ENCODE measurements at places on chromosomes 4 and X.
A peak's percentile ranks its signal among the peaks of the same experiment; 100 is the strongest.

DNA sequence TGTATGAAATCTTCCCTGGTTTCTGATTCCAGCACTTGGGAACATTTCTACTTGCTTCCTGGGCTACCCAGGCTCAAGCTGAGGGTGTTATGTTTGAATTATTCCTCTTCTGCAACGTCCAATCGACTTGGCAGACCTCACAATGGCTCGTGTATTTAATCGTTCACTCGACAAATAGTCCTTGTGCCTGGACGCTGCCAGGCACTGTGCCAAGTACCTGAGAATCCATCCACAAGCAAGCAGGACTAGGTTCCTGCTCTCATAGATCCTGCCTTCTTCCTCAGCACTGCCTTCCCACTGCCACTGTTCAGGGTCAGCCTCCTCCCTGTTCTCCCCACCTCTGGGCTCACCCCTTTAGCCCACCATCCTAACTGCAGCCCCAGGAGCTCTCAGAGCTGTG is 113.3 kb downstream of the EFNB1 start:
- DNase-seq: no peak

GRCh38 chr4:531076-531475 is 32.1 kb downstream of the PIGG start:
- no peak for DNase-seq

DNA sequence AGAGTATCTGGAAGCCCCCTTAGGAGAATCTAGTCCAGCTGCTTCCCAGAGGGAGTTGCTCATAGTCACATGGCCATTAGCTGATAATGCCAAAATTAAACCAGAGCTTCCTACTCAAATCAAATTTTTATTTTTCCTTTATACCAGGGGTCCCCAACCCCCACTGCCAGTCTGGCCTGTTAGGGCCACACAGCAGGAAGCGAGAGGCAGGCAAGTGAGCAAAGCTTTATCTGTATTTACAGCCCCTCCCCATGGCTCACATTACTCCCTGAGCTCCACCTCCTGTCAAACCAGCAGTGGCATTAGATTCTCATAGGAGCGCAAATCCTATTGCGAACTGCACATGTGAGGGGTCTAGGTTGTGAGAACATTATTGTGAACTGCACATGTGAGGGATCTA is 19.2 kb upstream of the TNIP3 start:
- DNase-seq: no peak

GRCh38 chrX:139049465-139049864 is 337.9 kb upstream of the FGF13 start:
- DNase-seq: no peak

DNA sequence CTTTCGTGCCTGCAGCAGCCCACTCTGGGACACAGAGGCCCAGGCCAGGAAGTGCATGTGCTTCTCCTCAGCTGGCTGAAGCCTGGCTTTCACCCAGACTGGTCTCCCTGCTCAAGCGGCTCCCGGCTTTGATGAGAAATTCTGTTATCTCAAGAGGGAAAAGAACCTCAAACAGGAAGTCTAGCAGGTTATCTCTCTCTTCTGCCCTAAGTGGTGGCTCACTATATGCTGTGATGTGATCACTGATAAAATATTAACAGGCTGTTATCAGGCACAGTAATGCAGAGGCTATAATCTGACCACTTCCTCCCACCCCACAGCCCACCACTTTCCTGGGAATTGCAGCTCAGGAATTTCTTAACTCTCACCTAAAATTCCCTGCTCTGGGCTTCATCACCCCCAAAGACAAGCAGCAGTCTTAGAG is 13.3 kb downstream of the CLDN2 start:
- no peak for DNase-seq

DNA sequence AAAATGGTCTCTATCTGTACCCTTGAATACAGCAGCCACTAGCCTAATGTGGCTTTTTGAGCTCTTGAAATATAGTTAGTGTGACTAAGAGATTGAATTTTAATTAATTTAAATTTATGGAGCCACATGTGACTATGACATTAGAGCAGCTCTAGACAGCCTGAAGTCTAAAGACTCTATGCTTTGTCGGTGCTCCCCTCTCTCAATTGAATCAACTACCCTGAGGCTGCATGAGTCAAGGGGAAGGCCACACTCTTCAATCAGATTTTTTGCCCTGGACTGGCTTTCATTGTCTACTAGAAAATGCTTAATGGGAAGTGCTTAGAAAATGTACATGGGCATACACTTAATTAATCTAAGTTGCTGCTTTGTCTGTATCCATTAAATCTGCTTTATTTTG is 11.7 kb downstream of the TLR7 start:
- DNase-seq: no peak

DNA sequence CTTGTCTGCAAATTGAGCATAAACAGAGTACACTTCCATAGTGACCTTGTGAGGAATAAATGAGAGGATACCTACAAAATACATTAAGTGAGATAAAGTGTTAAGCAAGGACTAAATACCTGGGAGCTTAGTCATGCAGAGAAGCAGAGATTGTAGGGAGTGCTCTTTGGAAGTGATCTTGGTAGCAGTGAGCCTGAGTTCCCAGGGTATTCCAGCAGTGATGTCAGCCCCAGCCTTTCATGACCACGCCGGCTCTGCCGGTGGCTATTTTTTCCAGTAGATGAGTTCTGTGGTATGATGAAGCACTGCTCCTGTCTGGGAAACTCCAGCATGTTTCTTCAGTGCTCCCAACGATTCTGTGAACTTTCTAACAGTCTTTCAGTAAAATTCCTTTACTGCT is 391.5 kb upstream of the IGFBP7 start:
- no peak for DNase-seq

GRCh38 chr4:143286701-143287571 is 49.7 kb upstream of the GAB1 start:
- DNase-seq: no peak

DNA sequence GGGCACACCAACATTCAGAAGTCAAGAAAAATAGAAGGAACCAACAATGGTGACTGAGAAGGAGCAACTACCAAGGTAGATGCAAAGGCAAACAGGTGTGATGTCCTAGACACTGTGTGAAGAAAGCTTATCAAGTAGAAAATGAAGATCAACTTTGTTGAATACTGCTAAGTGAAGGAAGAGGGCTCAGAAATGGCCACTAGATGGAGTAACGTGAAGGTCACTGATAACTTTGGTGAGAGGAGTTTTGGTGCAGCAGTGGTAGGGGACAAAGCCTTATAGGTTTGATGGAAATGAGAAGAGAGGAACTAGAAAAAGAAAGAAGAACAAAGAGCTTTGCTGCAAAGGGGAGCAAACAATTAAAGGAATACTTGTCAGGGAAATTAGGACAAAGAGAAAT is 23.5 kb downstream of the OTC start:
- no peak for DNase-seq

DNA sequence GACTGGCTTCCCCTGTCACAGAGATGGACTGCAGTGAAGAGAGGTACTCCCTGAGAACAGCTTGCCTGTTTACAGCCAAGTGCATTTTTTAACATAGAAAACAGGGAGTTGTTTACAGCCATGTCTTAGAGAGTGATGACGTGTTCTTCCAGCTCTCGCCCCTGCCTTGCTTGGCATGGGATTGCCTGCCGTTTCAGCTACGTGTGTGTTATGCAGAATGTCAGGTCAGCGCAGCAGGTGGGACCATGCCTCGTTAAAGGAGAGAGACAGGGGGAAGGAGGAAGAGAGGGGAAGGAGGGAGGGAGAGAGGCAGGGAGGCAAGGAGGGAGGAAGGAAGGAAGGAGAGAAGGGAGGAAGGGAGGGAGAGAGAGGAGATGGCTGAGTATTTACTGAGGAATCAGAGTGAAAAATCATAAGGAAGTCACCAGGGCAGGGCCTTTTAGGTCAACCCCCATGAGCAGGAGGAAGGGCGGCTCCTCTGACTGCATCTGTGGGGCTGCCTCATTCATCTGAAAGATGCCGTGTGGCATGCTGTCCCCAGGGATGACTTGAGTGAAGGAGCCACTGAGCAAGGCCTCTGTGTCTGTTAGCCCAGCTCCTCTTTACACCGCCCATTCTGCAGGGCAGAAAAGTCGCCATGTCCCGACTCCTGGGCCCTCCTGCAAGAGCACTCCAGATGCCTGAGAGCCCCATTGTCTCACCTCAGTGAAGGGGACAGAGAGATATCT is 139.7 kb upstream of the PSAPL1 start:
- DNase-seq: no peak

DNA sequence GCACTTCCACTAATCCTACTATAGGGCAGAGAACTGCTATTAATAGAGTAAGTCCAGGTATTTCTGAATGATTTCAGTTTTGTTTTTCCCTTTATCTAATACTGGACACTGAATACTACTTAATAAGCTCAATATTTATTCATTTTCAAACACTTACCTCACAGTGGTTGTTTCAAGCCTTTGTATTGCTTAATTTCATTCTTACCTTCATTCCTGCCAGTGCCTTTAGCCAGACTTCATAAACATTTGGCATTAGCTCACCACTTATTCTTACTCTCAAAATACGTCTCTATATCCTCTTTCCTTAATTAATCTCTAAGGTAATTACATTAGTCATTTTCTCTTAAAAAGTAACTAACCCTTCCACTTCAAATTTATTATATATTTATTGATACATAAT is 18.8 kb upstream of the CORIN start:
- no peak for DNase-seq

- DNase-seq: no peak
These were observed 11.7 kb downstream of the XK start for GRCh38 chrX:37697169-37697760.

GRCh38 chr4:89657931-89658700 is 178.8 kb downstream of the SNCA start:
- no peak for DNase-seq

- no peak for DNase-seq
These were observed 52.2 kb downstream of the ANK2 start for GRCh38 chr4:113101669-113102068.

DNA sequence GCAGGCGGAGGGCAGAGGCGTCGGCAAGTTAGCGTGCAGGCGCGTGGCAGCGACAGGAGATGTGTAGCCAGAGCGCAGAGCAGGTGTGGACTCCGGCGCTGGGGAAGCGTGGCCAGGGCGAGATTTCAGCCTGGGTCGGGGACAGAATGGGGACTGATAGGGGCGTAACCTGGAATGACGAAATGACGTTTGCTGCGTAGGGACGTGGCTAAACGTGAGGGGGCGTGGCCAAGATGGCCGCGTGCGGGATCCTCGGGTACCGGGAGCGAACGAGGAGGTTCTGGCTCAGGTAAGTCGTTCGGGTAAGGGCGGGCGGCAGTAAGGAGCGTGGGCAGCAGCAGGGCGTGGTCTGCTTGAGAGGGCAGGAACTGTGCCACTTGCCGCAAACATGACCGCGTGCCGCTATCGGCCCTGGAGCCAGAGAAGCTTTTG is 10.9 kb upstream of the CLTRN start:
- peak; percentile 86 for DNase-seq

DNA sequence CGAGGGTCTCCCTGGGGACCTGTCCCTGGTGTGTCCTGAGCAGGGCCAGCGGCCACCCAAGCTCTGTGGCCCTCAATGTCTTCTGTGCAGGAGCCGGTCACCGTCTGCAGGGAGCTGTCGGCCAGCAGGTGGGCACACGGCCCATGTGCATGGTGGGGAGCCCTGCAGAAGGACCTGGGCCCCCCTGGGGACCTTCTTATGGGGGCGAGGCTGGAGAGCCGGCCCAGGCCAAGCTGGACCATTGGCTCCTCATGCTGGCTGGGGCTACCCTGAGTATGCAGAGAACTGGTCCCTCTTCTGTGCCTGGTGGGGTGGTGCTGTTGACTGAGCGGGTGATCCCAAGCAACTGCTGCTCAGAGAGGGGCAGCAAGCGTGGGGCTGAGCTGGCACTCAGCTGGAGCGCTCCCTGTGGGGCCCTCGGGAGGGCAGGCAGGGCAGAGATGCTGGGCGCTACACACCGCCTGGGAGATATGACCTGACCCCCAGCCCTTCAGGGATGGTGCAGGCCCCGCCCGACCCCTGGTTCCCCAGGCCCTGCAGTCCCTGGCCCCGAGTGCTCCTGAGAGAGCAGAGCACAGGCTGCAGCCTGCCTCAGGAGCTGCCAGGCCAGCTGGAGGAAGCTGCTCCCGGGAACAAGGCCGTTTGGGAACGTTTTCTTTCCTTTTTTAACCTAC is 14.8 kb downstream of the NAT8L start:
- no peak for DNase-seq

GRCh38 chrX:45783002-45783401 is 582.3 kb upstream of the DIPK2B start:
- DNase-seq: no peak

- no peak for DNase-seq
These were observed 973 bp downstream of the ADAMTS3 start for GRCh38 chr4:72567821-72568675.

DNA sequence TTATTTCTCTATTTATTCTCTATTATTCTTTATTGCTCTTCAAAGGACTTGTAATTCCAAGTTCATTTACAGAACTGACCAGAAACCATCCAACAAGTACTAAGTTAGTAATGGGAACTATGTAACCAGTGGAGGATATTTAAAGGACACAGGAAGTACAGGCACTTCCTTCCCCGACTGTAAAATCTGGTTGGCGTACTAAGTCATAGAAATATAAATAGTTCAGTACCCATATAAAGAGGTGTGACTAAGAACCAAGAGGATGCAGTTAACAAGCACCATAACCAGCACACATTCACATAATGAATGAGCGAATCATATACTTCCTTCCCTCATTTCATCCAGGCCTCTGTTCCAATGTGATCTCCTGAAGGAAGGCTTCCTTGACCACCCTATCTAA is 3.6 kb upstream of the EIF4E start:
- no peak for DNase-seq

GRCh38 chr4:8276358-8277240 is 7.0 kb downstream of the HTRA3 start:
- no peak for DNase-seq

- no peak for DNase-seq
These were observed 718.5 kb downstream of the SMARCA1 start for GRCh38 chrX:128804828-128805227.

All from T-helper 9 cell (primary cell).